Activated T-helper 2 cell treated with anti-CD3 and anti-CD28 coated beads, Interferon-gamma antibody, Interleukin-2, Interleukin-4, amounts not matched to agents 10 μg/mL and 5 μg/mL and 100 μg/mL, durations not matched to agents 14 hours and 24 hours and 36 hours (primary cell): ENCODE measurements at places on chromosomes 16 and 17.

- DNase-seq, result peak; percentile 22
- no peaks in the 10 kb centered on the region for H3K4me1 ChIP-seq
- peaks cover 10% of the 10 kb centered on the region for H3K27me3 ChIP-seq
- H3K27ac ChIP-seq, result no peak overlapping the region
- no peaks in the 10 kb centered on the region for H3K36me3 ChIP-seq
- H3K4me3 ChIP-seq, result peak overlapping the region; percentile 42
Observed at GRCh38 chr16:88430524-88431446, 22.3 kb upstream of the ZFPM1 start.

DNA sequence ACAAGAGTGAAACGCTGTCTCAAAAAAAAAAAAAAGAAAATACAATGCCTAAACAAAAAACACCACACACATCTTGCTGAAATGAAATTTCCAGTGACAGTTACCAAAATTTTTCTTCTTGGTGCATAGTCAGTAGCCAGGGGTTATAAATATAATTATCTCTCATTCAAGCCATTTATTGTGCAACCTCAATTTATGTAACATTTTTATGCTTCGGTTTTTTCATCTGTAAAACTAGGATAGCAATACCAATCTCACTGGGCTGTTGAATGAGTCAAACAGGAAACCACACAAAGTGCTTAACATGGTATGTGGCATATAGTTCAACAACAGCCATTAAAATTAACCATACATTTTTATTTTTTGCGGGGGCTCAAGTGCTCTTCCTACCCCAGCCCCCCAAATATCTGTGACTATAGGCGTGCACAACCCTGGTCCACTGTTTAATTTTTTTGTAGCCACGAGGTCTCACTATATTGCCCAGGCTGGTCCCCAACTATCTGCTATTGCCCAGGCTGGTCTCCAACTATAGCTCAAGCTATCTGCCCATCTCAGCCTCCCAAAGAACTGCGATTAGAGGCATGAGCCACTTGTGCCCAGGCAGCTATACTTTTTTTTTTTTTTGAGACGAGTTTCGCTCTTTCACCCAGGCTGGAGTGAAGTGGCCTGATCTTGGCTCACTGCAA lies 2.6 kb downstream of the COG4 start:
- peaks cover 28% of the 10 kb centered on the region for H3K4me1 ChIP-seq
- DNase-seq, result no peak
- H3K4me3 ChIP-seq, result peak overlapping the region; percentile 68
- peak overlapping the region; percentile 86 for H3K27ac ChIP-seq

GRCh38 chr16:2835638-2836493 lies 5.8 kb downstream of the ZG16B start:
- H3K27me3 ChIP-seq, result peaks cover 5% of the 10 kb centered on the region
- no peak overlapping the region for H3K4me3 ChIP-seq
- H3K4me1 ChIP-seq, result peaks cover 8% of the 10 kb centered on the region
- H3K27ac ChIP-seq, result no peak overlapping the region
- H3K36me3 ChIP-seq, result no peaks in the 10 kb centered on the region
- no peak for DNase-seq

DNA sequence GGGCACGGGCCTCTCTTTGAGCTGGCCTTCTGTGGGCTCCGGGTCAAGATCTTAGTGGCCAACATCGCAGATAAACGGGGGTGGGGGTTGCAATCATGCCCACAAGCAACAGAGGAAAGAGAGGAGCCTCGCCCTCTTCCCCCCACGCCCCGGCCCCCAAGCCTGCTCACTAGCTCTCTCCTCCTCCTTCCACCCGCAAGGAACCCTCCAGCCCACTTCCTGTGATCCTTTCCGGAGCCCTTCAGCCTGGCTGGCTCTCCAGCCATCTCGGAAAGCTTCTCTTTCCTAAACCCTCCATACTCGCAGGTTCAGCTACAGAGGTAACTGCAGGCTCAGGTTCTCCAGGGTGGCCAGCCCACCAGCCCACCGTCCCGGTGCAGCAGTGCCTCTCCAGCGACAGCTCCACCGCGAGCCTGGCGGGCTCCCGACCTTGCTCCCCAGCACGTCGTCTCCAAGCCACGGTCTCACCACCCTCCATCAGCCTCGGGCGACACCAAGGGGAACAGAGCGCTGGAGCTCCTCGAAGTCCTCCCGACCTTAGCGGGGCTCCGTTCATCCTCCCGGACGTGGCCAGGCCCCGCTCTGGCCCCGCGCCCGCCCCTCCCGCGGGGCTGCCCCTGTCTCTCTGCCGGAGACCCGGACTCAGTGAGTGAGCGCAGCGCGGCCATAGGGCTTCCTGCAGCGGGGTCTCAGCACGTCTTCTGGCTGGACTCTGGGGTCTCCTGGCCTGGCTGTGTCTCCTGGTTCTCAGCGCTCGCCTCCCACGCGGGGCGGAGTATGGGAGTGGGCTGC lies 12.9 kb upstream of the ODF4 start:
- H3K27ac ChIP-seq, result no peak overlapping the region
- H3K4me3 ChIP-seq, result peak overlapping the region; percentile 54
- peak; percentile 14 for DNase-seq
- peaks cover 13% of the 10 kb centered on the region for H3K4me1 ChIP-seq
- no peaks in the 10 kb centered on the region for H3K36me3 ChIP-seq

DNA sequence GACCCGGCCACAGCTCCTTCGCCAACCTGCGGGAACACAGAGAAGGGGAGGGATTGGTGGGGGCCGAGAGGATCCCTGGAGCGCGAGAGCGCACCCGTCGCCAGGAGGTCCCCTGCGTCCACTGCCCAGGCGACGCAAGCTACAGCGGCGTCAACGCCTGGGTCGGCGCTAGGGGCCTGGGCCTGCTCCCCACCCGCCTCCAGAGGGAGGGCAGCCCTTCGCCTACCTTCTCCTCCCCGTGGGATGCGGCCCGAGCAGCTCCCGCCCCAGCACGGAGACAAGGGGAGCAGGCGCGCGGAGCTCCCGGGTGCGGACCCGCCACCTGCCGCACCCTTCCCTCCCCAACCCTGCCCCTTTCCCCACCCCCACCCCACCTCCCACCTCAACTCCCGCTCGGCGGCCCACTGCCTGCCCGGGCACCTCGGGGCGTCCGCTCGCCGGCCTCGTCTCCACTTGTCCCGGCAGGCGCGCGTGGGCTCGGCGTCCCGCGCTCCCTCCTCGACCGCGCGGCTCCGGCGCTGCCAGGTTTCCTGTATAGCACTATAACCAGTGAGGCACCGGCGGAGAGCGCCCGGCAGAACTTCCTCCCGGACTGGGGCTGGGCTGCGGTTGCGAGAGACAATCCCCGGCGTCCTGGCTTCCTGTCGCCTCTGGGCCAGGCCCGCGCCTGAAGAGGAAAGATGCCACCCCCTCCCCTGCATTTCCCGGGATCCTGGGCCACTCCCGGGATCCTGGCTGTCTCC lies 119.1 kb upstream of the SMURF2 start:
- H3K27ac ChIP-seq, result peak overlapping the region; percentile 42
- peaks cover 4% of the 10 kb centered on the region for H3K27me3 ChIP-seq
- H3K36me3 ChIP-seq, result peaks cover 24% of the 10 kb centered on the region
- H3K4me3 ChIP-seq, result peak overlapping the region; percentile 75
- peaks cover 21% of the 10 kb centered on the region for H3K4me1 ChIP-seq

DNA sequence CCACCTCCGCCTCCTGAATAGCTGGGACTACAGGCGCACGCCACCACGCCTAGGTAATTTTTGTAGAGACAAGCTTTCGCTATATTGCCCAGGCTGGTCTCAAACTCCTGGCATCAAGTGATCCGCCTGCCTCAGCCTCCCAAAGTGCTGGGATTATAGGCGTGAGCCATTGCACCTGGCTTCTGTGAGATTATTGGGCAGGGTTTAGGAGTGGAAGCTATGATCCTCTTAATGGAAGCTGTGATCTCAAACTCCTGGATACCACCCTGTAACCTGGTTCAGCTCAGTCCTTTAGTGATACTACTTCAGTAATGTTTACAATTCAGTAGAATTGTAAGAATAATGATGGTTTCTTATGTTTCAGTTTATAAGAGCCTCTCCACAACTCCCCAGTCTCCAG lies 14.1 kb downstream of the NFE2L1 start:
- no peak overlapping the region for H3K4me3 ChIP-seq
- no peak overlapping the region for H3K27ac ChIP-seq
- no peaks in the 10 kb centered on the region for H3K27me3 ChIP-seq
- peaks cover 78% of the 10 kb centered on the region for H3K36me3 ChIP-seq
- peaks cover 2% of the 10 kb centered on the region for H3K4me1 ChIP-seq

DNA sequence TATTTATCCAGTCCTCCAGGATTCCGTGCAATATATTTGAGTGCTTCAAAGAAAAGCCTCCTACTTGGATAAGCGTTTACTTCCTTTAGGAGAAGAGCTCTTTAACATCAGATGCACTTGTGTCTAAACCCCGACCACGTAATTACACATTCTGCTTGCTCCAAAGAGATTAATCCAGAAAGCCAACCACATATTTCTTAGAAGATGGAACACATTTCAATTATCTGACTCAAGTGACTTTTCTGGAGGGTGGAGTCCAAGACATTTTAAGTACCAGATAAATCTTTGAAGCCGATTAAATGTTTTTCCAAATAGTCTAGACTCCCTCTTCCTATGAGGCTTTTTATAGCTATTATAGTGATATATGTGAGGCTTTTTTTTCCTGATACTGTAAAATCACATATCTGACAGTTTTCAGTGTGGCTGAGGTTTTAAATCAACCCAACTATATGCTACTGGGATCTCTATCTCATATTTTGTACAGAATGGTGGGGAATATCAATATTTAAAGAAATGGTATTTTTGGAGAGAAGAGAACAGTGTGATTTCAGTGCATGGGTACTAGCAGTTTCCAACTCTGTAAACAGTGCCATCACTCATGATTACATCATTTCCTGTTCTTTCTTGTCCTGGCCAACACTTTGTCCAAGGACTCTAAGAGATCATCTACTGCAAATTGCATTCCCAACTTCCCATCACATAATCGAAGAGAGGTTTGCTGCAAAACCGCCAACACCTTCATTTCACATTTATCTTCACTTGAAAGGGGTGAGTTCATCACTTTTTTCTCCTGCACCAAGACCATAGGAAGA lies 192.4 kb upstream of the HSBP1 start:
- no peak for DNase-seq
- H3K4me1 ChIP-seq, result no peaks in the 10 kb centered on the region
- H3K27ac ChIP-seq, result no peak overlapping the region
- H3K36me3 ChIP-seq, result no peaks in the 10 kb centered on the region

DNA sequence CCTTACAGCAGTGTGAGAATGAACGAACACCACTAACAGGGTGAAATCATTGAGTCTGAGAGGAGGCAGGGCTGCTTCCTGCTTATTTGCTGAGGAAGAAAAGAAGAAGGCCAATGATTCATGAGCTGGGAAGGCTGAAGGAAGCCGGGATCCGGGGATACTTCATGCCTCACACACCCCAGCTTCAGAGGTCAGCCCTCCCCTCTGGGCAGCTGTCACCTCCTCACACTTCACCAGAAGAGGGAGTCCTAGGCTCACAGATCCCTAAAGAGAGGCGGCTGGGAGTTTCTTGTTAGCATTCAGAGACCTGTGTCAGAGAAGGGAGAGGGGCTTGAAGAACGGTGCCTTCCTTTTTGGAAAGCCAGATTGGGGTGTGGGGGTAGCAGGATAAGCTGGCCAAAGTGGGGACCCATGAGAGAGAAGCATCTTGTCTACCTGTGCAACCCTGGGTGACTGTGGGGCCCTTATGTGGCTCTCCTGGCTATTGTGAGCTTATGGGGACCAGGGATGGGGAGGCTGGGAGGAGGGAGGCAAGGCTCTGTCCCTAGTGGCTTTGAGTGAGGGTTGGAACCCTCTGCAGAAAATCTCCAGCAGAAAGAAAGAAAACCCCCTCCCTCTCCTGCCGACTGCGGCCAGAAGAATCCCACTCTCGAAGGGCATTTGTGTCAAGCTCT lies 94.6 kb downstream of the RGS9 start:
- DNase-seq, result peak; percentile 50
- H3K4me1 ChIP-seq, result peaks cover 67% of the 10 kb centered on the region
- no peaks in the 10 kb centered on the region for H3K27me3 ChIP-seq
- no peaks in the 10 kb centered on the region for H3K36me3 ChIP-seq
- no peak overlapping the region for H3K4me3 ChIP-seq

DNA sequence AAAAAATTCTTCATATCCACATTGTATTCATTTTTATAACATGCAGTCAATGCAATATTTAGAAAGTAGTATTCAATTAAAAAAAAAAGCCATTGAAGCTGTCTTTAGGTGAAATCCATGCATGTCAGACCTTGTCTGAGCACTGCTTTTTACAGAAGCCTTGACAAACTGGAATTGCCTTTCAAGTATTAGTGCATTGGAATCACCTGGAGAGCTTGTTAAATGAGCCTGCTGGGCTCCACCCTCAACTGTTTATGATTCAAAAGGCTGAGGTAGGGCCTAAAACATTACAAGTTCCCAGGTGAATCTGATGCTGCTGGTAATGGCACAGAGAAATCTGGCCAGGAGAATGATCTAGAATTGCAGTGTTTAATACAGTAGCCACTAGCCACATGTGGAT lies 85.8 kb downstream of the HIC1 start:
- no peak for DNase-seq
- H3K36me3 ChIP-seq, result peaks cover 21% of the 10 kb centered on the region
- H3K4me1 ChIP-seq, result peaks cover 24% of the 10 kb centered on the region
- no peaks in the 10 kb centered on the region for H3K27me3 ChIP-seq
- no peak overlapping the region for H3K27ac ChIP-seq

DNA sequence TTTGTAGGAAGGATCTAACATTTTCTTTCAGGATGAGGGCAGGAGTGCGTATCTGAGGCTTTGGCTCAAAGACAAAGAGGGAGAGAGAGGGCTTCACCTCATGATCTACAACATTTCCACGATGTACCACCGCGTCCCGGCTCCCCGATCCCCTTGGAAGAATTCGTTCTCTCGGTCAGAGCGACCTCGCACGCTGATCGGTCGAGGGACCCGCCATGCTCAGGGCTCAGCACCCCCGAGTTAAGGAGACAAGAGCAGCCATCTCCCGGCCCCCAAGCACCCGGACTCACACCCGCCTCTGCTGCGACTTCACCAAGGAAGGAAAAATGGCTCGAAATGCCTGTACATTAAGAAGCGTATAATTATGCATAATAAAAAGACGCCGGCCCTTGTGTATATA lies 89.5 kb upstream of the RPL38 start:
- DNase-seq, result no peak
- H3K4me3 ChIP-seq, result no peak overlapping the region
- no peaks in the 10 kb centered on the region for H3K36me3 ChIP-seq
- H3K27me3 ChIP-seq, result no peaks in the 10 kb centered on the region
- no peak overlapping the region for H3K27ac ChIP-seq

DNA sequence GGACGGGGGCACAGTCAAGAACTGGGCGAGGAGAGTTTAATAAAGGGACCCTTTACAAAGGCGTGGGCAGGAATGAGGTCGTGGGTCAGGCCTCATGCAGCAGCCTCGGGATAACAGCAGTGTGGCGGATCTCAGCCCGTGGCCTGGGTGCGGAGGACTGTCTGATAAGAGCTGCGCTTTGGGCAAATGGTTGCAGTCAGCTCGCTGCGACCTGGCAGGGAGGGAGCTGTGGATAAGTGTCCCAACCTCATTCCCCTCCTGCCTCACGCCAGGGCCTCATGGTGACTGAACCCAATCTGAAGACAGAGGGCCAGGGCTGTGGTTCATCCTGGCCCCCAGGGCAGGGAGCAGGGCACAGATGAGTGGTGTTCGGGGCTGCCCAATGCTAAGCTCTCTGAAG lies 13.6 kb downstream of the SMTNL2 start:
- DNase-seq, result no peak
- H3K27me3 ChIP-seq, result no peaks in the 10 kb centered on the region
- H3K4me3 ChIP-seq, result no peak overlapping the region
- H3K4me1 ChIP-seq, result peaks cover 2% of the 10 kb centered on the region
- H3K36me3 ChIP-seq, result no peaks in the 10 kb centered on the region

- peaks cover 11% of the 10 kb centered on the region for H3K27me3 ChIP-seq
- no peak for DNase-seq
- no peak within 1 kb of the TSS for H3K27ac ChIP-seq
- no peaks in the 10 kb centered on the region for H3K4me1 ChIP-seq
Observed at GRCh38 chr17:81165246-81166032, at the start of gene PVALEF. PVALEF (plus strand) TSS chr17:81165507; CDS start chr17:81181227, 15,720 bp downstream.

- H3K36me3 ChIP-seq, result peaks cover 52% of the 10 kb centered on the region
- no peak overlapping the region for H3K4me3 ChIP-seq
- no peak for DNase-seq
- H3K27me3 ChIP-seq, result no peaks in the 10 kb centered on the region
Observed at GRCh38 chr16:88618956-88619667, 19.3 kb upstream of the IL17C start.
